ENCODE measurements at places on chromosomes 16 and 17.

DNA sequence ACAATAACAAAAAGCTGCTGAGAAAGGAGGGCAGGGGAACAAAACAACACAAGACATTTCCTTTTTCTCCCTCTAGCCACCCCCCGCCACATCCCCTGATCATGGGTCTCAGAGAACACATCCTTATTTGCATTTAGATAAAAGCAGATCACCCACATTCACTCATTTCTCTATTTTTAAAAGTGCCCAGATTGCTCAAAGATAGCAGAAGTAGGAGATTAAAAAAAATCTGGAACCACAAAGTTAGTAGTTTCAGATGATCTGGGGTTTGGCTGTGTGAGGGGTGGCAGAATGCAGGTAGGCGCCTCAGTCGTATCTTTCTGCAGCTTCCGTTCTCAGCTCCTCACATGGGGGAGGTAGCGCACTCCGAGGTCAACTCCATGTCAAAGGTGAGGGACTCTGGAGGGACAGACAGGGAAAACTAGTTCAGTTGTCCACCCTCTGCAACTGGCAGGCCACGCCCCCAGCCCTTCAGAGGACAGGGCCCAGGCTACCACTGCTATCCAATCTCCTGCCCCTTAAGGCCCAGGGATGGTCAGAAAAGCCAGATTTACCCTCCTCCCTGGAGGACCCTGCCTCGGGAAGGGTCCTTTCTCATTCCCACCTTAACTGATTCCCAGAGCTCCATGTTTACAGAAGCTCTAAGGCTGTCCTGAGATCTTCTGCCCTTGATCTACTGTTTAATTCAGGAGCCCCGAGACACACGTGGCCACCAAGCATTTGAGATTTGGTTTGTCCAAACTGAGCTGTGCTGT, 27.3 kb downstream of the STAT5A start:
- DNase-seq = no peak

DNA sequence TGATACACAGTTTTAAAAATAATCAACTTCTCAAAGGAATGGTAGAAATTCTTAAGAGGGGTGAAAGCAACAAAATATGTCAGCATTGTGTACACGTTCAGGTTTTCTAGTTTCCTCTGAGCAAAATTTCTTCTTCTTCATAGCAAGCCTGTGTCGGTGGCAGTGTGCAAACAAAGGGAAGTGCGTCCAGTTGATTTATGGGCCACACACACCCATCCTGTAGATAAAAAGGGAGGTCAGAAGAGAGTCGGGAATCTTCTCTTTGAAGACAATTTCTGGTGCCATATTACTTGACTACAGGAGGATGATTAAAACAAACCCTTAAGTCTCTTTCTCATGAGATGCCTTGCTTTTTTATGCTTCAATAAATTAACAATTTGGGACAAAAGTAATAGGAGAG, 484.1 kb upstream of the SALL1 start:
- no peak for DNase-seq

- peak; percentile 30 for DNase-seq
Observed at GRCh38 chr16:30761427-30761927, 385 bp downstream of the CFAP119 start.

GRCh38 chr17:81301195-81302144, 6.4 kb upstream of the SLC38A10 start:
- no peak for DNase-seq

GRCh38 chr16:12160249-12160648, 183.7 kb downstream of the SNX29 start:
- DNase-seq = no peak

DNA sequence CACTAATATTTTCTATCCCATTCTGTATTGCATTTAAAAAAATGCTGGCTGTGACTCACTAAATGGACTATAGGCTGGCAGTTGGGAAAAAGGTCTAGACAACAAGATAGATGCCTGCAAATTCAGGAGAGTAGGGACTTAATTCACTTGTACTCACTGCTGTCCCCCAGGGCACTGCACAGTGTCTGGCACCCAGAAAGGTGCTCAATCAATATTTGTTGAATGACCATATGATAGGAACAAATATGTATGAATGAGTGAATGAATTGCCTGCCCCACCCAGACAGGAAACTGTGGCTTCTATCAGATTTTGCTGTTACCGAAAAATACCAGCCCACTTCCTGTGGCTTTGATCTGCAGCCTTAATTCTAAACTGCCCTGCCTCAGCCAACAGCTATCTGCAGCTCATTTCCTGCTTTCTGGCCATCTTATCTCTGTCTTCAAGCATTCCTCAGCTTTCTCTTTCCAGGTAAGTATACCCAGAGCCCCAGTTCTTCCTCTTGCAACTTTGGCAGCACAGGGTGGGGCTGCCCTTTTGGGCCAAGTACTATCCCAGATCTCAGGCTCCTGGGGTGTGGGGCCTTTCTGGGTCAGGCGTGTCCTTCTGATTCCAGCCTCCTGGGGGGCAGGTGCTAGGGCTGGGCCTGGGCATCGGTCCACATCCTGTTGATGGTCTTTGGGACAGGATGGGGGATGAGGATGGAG, 15.3 kb upstream of the TNS4 start:
- DNase-seq = no peak

- DNase-seq = no peak
Observed at GRCh38 chr17:45722161-45722560, 62.0 kb upstream of the CRHR1 start.

DNA sequence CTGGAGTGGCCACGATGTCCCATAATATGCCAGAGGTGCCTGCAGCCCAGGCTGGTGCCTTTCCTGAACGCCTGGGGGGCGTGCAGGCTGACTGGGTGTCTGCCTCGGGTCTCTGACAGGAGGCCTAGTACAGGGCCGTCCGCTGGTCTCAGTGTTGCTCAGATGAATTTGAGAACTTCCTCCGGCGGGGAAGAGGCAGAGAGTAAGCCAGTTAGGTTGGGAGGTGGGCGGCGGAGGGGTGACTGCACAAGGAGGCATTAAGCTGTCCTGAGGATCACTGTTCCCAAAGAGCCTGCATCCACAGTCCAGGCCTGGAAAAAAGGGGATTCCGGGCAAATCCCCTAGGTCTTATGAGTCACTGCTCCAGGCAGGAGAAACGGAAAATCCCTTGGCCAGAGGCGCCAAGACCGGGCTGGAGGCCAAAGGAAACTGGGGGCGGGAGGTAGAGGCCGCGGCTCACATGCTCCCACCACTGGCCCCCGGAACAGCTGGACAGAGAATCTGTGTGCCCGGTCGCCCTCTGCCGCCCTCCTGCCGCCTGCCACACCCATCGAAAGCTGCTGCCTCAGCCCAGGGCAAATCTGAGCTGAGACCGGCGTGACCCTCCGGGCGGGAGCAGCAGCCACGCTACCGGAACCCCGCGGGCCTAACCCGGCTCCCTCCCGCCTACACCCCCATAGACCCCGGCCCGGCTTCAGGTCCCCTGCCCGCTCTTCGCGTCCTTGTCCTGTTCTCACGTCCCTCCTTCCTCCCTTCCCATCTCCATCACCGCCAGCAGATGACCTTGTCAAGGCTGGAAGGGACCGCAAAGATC, 1.2 kb downstream of the TRIM47 start:
- DNase-seq = no peak

All from stimulated activated CD8-positive, alpha-beta memory T cell treated with anti-CD3 and anti-CD28 coated beads, Interleukin-2, amount 100 ng/mL, for 48 hours (primary cell).